Endothelial cell (in vitro differentiated cells): ENCODE measurements at places on chromosomes 12 and 14.
A peak's percentile ranks its signal among the peaks of the same experiment; 100 is the strongest.

DNA sequence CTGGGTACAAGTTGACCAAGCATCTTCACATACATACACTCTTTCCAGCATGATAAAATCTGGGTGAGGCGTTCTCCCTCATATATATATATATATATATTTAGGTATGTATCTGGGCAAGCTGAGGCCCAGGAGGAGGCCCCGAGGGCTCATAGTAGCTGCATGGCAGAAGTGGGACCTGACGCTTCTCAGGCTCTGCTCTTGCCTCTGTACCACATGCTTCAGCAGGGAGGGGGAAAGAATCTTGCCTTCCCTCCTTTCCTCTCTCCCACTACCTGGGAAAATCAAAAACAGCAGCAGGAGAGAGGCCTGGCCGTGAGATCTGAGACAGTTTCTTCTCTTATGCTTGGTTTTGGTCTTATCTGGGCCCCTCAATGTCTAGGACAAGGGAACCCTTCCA is 9.2 kb downstream of the PPP1R1A start:
- DNase-seq: no peak

DNA sequence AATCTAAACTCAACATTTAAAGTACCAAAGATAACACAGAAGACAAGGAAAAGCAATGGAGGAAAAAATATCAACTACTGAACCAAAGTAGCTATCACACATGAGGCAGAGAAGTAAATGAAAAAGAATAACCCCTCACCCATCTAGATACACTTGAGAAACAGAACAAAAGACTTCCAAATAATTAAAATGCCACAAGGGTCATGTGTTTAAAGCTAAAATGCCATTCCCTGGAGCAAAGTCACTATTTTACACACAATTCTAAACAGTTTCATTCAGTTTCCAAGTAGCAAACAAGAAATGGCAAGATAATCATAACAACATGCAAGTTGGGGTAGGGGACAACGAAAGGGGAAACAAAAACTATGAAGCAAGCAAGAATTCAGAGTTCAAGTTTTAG is 12.0 kb downstream of the OSBPL8 start:
- DNase-seq: no peak

DNA sequence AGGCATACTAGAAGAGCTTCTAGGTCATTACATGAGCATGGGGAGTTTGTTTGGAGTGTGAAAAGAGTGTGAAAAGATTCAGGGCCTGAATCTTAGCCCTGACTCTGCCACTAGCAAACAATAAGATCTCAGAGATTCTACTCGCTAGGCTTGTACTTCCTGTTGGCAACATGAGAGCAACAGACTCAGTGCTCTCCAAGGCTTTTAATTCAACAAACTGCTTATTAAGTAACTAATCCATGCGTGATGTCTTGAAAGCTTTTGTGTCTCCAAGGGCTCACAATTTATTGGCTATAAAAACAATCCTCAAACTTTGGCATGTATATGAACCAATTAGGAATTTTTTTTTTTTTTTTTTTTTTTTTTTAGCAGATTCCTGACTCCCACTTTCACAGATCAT is 105.1 kb downstream of the STXBP6 start:
- DNase-seq: no peak

DNA sequence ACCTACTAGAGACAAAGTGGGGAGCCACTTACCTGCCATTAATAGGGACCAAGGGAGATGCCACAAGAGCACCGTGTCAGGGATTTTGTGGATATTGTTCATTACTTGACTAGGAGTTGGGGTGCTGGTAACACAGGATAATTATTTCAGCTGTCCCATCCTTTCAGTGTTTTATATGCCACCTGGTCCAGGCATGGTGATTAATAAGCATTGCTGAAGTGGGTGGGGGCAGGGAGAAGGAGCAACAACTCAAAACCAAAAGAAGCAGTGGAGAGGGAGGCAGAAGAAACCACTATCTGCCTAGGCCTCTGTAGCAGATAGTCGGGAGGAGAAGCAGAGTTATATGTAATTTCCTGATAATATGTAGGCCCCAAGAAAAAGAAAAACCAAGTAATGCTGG is 184.6 kb downstream of the NPAS3 start:
- no peak for DNase-seq

DNA sequence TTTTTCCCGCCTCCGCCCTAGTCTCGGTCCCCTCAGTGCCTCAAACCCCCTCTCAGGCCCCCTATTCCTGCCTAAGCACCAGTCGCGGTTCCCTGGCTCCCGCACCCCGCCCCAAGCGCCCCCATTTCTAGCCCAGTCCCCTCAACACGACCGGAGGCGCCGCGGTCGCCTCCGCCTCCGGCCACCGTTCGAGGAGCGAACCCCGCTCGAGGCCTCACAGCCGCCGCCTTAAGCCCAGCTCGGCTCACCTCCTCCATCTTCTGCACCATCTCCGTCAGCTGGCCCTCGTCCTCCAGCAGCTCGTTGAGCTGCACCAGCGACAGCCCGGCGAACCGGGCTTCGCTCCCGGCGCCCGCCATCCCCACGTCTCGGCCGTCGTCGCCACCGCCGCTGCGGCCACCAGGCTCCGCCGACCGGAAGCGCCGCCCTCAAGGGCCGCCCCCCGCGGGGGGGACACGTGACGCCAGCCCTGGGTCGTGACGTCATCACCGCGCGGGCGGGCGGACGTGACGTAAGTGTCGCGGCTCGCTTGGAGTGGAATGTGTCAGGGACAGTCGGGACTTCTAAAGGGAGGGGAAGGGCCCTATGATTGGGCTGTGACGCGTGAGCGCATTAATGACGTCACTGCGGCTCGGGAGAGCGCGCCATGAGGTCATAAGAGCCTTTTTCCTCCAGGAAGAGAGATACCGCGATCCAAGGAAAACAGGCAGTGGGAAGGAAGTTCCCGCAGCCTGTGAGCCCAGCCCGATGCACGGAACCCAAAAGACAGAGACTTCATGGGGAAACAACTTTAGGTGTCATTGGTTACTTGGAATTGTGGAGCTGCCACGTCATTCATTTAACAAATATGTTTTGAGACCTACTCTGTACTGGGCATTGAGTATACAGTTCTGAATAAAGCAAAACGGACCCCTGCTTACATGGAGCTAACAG is at the start of gene VPS37B:
Gene VPS37B, minus strand, starts transcription at position 421 of the 933 bp plus-strand sequence. Its CDS starts 62 bp downstream, at position 359.
- peak; percentile 77 for DNase-seq

DNA sequence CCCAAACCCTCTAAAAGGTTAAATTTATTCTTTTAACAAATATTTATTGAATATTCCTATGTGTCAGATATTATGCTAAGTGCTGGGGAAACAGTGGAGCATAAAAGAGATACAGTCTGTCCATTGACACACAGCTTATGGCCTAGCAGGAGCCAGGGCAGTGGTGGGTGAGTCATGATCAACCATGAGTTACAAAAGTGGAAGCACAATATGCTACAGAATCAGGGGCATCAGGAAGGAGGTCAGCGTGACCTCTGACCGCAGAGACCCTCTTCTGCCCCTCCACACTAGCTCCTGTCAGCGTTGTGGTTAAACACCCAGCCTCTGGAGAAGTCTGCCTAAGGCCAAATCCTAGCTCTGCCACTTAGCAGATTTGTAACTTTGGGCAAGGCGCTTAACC is 4.7 kb upstream of the PPP1R1A start:
- no peak for DNase-seq

DNA sequence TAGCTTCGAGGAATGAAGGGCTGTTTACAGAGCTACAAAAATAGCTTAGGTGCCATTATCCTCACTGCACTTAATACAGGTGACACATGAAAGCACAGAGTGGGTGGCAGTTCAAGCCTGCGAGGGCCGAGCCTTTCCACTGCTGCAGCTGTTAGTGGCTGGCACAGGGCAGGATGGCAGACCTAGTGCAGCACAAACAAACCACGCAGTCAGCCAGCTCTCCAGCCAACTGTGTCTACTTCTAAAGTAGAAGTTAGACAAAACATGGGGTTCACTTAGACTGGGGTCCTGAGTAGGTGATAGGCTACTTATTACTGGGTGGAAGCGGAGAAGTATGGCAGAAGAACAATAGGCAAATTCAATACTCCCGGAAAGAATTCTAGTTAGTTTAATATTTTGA is 95.4 kb downstream of the DUSP16 start:
- DNase-seq: no peak

GRCh38 chr12:29149691-29150281 is 708 bp downstream of the FAR2 start:
- DNase-seq: no peak

DNA sequence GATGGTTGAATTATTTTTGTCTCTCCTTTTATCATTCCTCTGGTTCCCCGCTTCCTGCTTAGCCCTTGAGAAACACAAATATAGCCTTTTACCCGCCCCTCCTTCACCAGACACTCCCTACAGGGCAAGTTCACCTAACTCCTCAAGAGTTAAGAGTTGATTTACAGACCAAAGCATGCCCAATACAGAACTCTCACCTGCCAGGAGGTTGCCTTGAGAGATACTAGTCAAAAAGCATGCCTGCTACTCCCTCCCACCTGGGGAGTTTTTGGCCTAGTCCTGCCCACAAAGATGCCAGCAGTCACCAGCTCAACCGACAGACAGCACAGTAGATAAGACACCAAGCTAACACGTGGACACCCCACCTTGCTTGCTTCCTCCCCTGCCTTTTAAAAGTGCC is 11.2 kb downstream of the LGMN start:
- no peak for DNase-seq

GRCh38 chr14:94571395-94571794 is 9.8 kb upstream of the SERPINA5 start:
- no peak for DNase-seq

- no peak for DNase-seq
Observed at GRCh38 chr14:103372552-103373304, 12.5 kb upstream of the MARK3 start.

DNA sequence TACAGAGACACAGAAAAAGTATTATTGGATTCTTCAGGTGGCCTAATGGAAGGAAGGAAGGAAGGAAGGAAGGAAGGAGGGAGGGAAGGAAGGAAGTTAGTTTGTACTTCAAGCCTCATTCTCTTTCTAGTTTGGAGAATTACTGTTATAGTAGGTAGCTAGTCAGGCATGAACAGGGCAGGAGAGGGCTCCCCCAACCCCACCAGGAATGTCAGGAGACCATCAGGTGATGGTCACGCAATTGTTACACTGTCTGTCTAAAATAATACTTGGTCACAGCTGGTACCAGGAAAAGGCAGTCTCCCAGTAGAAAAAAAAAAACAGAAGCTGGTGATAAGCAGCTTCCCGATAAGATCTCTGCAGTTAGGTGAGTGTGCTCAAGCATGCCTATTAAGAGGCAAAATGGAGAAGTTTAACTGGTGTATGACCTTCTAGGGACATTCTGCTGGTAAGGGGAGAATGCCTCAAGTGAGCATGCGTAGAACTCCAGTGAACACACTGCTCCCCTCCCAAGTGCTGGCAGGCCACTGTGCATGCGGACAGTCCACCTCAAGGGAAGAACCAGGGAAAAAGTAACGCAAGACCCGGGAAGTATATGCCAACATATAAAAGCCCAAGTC is 358.4 kb upstream of the SOX5 start:
- no peak for DNase-seq

DNA sequence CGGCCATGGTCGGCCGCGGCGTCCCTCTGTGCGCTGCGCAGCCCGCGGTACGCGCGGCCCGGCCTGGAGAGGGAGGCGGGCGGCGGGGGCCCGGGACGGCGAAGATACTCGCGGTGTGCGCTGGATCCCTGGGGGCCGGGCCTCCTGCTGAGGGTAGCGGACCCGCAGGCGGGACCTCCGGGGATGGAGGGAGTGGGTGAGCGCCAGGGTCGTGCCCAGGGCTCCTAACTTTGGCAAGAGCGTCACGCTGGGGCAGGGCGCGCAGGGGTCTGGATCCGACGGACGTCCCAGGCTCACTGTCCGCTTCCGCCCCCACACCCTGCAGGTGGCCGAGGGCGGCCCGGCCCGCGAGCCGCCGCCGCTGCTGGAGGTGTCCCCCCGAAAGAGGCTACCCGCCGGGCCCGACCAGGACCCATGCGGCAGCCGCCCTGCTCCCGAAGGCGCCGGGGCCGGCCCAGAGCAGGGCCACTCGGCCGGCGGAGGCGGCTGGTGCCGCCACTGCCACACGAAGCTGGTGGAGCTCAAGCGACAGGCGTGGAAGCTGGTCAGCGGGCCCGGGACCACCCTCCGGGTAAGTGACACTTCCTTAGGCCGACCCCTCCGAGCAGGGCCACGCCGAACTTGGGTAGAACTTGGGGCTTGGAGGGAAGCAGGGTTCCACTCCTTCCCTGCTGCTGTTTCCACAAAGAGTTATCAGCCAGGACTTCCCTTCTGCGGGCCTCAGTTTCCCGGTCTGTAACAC is 502 bp downstream of the KIF26A start:
- peak; percentile 38 for DNase-seq

- DNase-seq: peak; percentile 71
Observed at GRCh38 chr12:6697584-6698351, 2.8 kb downstream of the PIANP start.

- DNase-seq: no peak
Observed at GRCh38 chr14:44778604-44779003, 183.1 kb downstream of the KLHL28 start.

GRCh38 chr12:83665634-83666218 is 979.0 kb downstream of the TMTC2 start:
- no peak for DNase-seq

- DNase-seq: no peak
Observed at GRCh38 chr14:27916326-27916725, 850.3 kb upstream of the FOXG1 start.

DNA sequence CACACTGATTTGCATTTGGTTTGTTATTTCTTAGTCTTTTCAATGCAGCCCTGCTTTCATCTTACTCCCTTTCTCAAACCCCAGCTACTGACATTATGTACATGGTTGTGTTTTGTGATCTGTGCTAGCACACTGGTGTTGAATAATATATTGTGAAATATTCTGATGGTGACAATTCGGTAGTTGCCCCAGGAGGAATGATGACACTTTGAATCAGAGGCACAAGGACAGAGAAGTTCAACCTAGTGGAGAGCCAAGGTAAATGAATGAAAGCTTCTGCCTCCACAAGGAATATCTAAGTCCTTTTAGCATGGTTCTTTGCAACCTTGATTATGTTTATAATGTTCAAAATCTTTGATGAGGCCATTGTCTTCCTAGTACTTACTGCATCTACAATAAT is 159.9 kb downstream of the PDE3A start:
- DNase-seq: no peak

DNA sequence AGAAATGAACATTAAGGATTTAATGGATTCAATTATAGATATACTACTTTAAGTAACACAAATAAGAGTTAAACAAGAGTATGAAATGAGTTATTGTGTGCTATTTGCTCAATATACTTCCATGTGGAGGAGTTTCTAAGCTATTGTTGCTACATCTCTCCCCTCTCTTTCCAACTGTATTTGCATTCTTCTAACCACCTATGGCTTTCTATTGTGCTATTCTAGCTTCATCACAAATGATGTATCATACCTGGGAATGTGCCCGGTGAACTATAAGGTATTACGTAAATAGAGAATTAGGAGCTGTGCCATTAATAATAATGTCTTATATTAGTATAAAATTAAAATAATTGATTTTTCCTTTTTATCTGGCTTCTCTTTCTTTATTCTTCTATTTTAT is 87.1 kb upstream of the PLEKHG7 start:
- no peak for DNase-seq

- DNase-seq: no peak
Observed at GRCh38 chr14:51468523-51468922, 183.2 kb upstream of the FRMD6 start.
